ENCODE measurements at places on chromosomes 5 and 9.

DNA sequence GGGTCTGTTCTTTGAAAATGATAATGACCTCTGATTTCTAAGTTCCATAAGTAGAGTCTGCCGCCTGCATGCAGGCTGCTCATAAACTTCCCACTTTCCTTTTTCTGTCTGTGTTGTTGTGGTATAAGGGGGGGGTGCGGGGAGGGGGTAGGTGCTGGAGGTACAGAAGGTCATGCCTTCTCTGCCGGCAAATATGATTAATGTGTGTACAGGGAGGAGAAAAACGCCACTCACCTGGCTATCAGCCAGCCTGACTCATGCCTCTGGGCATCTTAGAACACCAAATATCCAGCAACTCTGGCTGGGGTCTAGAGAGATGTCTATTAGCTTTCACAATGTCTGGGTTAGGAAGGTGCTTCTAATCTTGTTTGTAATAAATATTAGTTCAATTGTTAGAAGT is 128.3 kb downstream of the EFNA5 start:
- no peak for DNase-seq

- DNase-seq = no peak
These were observed 4.2 kb upstream of the RASA1 start for GRCh38 chr5:87263498-87263897.

GRCh38 chr5:173057062-173057924 is 1.1 kb downstream of the CREBRF start:
- peak; percentile 98 for DNase-seq

- peak; percentile 55 for DNase-seq
These were observed 576 bp downstream of the KIAA1958 start for GRCh38 chr9:112487008-112487798.

DNA sequence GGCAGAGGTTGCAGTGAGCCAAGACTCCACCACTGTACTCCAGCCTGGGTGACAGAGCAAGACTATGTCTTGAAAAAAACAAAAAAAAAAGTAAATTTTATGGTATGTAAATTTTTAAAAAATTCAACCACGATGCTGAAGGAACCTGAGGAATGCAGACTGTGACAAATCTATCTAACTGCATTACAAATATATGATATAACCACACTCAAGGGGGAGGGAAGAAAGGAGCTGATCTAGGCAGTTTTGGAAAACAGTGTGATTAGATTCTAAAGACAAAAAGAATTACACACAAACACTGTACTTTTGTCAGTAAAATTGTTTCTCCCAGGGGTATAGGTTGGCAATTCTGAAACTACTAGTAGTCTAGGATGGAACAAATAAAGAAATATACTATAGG is 17.0 kb downstream of the LARS1 start:
- no peak for DNase-seq

GRCh38 chr9:110202232-110202631 is 5.7 kb downstream of the C9orf152 start:
- no peak for DNase-seq

- no peak for DNase-seq
These were observed 81.4 kb upstream of the COL5A1 start for GRCh38 chr9:134560206-134560605.

DNA sequence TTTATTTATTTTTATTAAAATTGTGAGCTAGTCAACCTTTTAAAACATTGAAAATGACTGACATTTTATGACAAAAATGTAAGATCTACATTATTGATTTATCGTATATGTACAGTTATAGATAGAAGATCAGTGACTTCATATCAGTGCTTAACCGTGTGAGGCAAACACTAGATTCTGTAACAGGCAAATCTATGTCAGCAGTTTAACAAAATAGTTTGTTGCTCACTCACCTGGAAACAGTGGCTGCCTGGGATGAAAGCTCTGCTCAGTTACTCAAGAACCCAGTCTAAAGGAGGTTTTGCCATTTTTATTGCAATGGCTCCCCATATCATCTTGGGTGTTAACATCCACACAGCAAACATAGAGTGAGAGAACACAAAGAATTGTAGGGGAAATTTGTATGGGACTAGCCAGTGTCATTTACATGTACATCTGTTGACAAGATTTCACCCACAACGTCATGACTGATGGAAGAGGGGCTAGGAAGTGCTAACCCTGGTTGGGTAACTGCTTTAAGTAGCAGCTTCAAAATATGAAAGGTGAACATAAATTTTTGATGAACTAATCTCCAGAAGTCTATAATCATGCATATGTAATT is 49.0 kb downstream of the SGCD start:
- DNase-seq = no peak

DNA sequence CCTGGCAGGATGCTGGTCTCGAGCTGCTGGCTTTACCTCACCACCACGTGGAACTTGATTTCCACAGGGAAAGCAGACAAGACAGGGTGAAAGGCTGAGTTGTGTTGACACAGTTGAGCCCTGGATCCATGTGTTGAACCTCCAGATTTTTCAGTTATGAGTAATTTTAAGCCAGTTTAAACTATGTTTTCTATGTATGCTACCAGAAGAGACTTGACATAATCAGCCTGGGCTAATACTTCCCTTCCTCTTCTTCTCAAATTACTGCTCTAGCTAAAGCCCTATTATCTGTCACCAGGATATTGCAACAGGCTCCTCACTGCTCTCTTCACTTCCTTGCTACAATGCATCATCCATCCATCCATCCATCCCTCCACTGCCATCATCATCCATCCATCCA is 12.0 kb upstream of the PHYKPL start:
- DNase-seq = no peak

DNA sequence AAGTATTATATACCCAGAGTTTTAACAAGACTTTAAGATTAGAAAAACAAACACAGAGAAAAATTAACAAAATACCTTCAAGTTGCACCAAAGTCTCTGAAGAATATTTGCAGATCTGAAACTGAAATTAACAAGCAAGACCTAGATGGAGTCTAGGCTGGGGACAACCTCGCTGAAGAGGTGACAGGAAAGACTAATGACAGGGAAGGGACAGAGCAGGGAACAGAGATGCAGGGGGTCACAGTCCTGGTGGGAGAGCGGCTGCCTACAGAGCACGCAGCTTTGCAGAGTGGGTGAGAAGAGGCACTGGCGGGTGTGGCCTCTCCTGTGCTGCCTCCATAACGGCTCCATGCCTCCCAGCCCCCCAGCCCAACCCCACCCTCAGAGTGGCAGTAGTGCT is 13.5 kb downstream of the RETREG1 start:
- no peak for DNase-seq

DNA sequence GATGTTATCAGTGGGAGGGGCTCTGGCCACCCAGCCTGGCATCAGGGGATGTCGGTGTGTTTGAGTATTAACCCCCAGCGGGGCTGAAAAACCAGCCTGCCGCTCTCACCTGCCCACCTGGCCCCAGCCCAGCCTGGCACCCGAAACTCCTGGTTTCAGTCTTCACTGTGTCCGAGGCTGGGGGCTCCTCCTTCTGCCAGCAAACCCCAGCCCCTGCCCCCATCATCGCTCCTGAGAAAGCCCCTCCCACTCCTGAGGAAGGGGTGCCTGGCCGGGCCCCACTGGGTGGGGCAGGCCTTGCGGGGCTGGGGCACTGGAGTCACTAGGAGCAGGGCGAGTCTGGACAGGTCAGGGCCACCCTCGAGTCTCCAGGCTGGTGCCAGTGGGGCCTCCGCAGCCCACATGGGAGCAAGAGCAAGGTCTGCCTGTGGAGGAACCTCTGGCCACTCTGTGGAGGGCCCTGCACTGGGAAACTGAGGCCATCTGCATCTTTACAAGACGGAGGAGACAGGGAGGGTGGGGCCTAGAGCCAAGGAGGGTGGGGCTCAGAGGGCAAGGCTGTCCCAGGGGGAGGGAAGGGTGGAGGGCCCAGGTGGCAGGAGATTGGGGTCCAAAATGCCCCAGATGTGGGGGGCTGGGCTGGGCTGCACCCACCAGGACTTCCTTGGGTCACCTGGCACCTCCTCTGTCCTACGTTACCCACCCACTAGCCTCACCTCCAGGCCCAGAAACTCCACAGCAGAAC is 51.5 kb upstream of the NOTCH1 start:
- no peak for DNase-seq
